ENCODE measurements at places on chromosomes 12 and 14.

- no peak for DNase-seq
These were observed 34.4 kb downstream of the BTG1 start for GRCh38 chr12:92111256-92111655.

DNA sequence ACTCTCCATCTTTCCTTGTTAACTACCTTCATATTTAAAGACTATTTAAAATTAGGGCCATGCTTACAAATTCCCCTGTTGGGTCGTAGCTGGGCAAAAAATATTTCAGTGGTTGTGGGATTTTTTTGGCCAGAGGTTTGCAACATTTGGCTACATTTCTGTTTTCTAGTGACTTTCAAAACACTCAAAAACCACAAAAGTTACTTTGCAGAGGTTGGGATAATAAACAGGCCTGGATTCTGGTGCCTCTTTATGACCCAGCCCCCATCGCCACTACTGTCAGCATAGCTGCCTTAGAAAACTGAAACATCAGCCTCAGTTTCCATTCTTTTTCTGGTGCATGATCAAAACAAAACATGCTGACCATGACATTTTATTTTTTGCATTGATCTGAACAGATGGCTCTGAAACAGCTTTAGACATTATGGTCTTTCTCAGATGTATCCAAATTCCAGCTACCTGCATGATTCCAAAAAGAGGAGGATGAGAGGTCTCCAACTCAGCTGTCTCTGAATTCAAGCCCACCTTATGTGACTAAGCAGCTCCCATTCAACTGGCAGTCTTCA lies 5.2 kb downstream of the DPF3 start:
- DNase-seq: no peak

GRCh38 chr14:90732718-90733117 lies 83.5 kb downstream of the TTC7B start:
- DNase-seq: no peak

- no peak for DNase-seq
These were observed 23.6 kb upstream of the GPHB5 start for GRCh38 chr14:63342371-63342770.

DNA sequence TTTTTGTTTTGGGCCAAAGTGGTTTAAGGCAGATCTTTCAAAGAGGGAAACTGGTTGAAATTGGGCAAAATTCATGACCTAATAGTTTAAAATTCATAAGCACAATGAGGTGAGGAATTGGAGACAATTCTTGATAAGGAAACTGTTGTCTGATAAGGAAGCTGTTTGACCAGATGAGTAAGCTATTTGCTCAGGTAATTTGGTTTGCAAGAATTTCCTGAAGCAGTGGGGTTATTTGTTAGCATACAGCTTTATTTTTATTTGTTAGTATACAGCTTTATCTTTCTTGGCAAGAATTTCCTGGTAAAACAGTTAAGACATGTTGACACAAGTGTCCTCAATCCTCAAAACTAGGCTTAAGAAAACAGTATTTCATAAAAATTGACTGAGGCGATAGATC lies 559.0 kb downstream of the GALC start:
- no peak for DNase-seq

GRCh38 chr12:64395739-64396138 lies 5.2 kb upstream of the C12orf56 start:
- no peak for DNase-seq

DNA sequence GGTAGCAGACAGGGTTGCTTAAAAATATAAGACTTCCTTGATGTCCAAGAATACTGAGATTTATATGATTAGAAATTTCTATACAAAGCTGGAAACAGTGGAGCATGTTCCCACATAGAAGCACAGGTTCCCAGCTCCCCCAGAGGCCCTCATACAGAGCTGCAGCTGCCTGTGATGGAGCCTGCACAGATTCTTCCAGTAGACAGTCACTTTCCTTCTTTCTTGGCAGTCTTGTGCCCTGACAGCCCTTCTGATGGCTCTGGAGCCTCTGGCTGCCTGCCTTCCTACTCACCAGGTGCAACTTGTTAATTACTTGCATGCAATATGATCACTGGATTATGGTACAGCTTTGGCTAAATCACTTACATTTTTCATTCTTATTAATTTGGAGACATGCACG lies 44.4 kb downstream of the BICD1 start:
- no peak for DNase-seq

DNA sequence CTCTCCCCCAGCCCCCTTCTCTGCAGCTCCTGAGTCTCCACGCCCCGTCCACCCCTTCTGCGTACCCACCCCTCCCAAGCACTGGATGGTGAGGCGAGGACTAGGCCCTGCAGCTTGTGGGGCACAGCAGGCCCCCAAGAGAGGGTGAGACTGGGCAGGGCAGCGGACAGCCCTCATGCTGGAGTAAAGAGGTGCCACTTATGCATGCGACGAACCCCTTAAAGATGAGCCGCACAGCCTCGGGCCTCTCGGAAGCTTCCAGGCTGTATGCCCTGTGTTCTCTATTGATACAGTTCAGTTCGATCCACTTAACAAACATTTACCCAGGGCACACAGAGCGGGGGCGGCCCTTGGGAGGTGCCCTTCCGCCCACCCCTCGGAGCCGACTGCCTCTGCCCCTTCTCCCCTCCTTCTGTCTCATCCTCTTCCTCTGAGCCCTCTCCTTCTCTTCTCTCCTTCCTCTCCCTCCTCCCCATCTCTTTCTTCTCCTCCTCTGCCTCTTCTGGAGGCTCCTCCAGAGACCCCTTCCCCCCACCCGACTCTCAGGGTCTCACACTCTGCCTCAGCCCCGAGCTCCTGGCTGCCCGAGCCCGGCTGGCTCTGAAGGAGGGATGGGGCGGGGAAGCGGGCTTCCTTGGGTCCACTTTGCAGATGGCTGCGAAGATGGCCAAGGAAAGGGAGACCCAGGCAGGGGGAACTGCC lies 32.7 kb upstream of the DLK1 start:
- no peak for DNase-seq

DNA sequence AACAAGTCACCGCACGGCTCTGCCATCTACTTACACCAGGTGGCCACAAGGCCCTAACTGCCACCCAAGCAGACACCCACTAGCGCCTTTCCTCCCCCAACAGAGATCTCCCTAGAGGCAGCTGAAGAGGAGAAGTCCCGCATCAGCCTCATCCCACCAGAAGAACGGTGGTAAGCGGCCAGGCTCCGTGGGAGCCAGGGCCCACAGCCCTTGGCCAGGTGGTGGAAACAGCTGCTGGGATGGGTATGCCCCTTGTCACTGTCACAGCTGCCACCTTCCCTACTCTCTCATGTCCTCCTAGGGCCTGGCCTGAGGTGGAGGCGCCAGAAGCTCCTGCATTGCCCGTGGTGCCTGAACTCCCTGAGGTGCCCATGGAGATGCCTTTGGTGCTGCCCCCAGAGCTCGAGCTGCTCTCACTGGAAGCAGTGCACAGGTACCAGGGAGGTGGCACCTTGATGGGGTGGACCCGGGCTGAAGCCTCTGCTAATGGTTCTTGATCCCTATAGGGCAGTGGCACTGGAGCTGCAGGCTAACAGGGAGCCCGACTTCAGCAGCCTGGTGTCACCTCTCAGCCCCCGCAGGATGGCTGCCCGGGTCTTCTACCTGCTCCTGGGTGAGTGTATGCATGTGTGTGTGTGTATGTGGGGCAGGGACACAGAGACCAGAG lies 7.5 kb downstream of the REC8 start:
- no peak for DNase-seq

- DNase-seq: no peak
These were observed 2.7 kb downstream of the GAPDH start for GRCh38 chr12:6536894-6537579.

GRCh38 chr12:72699362-72699761 lies 427.2 kb downstream of the TRHDE start:
- no peak for DNase-seq

DNA sequence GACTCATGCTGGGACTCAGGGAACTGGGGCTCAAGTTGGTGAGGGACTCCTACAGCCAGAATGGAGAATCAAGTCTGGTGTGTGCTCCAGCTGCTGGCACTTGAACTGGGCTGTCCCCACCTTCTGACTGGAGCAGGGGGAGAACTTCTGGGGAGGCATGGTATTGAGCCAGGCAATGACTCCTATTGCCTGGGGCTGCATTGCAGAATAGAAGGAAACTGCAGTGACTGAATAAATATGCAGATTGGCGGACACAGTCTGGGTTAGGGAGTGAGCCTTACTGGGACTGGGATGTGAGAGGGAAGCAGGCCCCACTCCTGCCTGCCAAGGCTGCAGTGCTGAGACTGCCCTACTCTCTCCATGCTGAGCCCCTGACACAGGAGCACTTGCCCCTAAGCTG lies 8.8 kb upstream of the ZNF268 start:
- DNase-seq: no peak

GRCh38 chr14:76294876-76295275 lies 81.1 kb upstream of the ESRRB start:
- no peak for DNase-seq

- no peak for DNase-seq
These were observed 124.6 kb upstream of the FRMD6 start for GRCh38 chr14:51527073-51527472.

DNA sequence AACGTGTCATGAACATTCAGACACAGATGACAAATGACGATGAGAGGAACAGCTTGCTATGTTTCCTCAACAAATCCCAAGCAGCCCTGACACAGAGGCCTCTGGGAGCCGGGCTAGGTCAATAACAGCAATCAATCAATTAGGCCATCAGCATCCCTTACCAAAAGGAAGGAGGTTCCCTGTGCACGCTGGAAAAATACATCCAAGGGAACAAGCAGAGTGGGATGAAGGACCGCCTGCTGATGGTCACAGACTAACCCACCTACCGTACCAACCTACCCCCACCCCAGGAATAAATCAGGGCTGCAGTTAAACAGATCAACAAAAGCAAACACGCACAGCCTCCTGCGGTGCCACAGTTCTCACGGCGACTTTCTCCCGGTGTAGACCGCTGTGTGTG lies 265.1 kb upstream of the SFSWAP start:
- no peak for DNase-seq

- no peak for DNase-seq
These were observed 203.8 kb downstream of the RBM19 start for GRCh38 chr12:113762155-113762881.

DNA sequence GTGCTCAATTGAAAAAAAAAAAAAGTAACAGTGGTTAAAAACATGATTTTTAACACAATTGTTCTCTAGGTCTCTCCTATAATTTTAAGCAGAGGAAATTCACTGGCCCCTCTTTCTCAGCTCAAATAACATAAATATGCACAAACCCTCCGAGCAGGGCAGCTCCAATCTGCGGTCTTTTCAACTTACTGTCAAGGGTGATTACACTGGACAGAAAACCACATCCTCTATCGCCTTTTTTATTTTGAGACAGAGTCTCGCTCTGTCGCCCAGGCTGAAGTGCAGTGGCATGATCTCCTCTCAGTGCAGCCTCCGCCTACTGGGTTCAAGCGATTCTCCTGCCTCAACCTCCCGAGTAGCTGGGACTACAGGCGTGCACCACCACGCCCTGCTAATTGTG lies 16.5 kb upstream of the GABARAPL1 start:
- no peak for DNase-seq

DNA sequence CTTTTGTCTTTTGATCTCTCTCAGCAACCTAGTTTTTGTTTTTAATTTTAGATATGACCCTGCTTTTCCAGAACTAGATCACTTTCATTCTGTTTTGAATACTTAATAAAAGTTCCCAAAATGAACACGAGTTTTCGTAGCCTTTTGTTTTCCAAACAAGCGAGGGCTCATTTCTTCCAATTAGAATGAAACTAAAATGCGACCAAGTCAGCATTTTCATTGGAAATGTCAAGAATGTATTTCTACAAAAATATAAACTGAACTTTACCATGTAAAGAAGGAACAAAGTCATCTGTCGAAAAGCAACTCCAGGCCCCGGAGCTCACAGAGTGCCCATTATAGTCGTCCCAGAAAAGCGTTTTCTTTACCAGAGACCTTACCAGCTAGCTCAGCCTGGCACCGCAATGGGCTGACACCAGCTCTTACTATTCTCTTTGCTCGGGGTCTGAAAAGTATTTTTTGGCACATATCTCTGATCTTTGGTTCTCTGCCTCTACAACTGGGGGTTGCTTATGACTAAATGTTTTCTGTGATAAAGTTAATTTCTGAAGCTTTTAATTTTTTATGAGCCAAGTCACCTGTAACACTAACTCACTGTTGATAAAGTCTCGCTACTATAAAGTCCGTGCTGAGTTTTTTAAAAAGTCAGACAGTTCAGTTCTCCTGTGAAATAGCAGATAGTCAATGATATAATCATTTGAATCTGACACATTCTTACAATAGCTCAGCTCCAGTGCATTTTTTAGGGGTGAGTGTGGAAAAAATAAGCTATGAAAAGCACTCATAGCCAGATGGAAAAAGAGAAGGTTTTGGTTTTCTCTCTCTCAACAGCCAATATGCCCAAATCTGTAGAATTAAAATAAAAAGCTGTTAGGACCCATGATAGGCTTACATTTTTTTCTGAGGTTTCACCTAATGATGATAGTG lies 43.4 kb downstream of the SAMD4A start:
- DNase-seq: no peak

DNA sequence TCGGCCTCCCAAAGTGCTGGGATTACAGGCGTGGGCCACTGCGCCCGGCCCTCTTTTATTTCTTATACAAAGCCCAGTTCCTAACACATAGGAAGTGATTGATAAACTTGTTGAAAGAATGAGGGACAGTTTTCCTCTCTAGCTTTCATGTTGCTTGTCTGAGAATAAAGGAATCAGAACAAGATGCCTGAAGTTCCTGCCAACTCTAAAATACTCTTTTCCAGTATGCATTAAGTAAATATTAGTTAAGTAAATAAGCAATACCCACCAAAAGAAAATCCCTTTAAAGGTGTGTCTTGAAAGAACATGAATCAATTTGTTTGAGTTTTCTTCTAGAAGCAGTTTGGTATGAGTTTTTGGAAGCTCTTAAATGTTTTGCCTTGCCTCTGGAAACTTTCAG lies 24.4 kb upstream of the CD27 start:
- no peak for DNase-seq

GRCh38 chr14:60175255-60175902 lies 10.2 kb upstream of the DHRS7 start:
- no peak for DNase-seq

GRCh38 chr14:104984056-104984894 lies 1.3 kb upstream of the CLBA1 start:
- no peak for DNase-seq

DNA sequence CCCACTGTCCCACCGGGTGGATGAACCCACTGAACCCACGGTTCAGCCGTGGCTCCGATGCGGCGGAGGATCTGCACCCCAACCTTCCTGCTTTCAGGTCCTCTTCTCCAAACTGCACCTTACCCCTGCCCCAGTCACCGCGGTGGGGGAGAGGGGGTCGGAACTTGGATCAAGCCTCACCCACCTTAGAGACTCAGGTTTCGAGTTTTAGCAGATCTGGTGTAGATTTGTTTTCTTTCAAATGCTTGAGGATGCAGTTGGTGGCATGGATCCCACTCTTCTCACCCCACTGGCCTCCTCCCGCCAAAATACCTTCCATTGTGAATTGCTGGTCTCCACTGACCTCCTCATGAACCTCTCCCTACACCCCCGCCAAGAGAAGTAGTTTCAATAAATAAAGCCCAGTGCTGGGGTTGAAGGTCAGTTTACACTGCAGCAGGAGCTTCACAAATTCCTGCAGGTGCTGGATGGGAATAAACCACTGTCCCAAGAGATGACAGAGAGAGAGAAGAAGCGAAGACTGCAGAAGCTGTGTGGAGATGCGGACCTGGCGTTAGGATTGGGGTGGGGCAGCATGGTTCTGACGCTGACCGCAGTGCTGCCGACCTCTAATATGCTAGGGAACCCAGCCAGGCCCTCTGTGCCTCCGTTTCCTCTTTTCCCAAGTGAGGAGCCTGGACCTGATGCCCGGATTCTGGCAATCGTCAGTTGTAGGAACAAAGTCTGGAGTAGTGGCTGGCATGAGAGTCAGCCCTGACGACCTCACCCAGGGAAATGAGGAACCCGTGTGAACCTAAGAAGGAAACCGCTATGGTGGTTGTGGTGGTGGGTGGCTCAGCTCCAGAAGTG lies 7.4 kb downstream of the TTC6 start:
- no peak for DNase-seq
